ENCODE measurements at places on chromosomes 5 and 9.
A peak's percentile ranks its signal among the peaks of the same experiment; 100 is the strongest.

DNA sequence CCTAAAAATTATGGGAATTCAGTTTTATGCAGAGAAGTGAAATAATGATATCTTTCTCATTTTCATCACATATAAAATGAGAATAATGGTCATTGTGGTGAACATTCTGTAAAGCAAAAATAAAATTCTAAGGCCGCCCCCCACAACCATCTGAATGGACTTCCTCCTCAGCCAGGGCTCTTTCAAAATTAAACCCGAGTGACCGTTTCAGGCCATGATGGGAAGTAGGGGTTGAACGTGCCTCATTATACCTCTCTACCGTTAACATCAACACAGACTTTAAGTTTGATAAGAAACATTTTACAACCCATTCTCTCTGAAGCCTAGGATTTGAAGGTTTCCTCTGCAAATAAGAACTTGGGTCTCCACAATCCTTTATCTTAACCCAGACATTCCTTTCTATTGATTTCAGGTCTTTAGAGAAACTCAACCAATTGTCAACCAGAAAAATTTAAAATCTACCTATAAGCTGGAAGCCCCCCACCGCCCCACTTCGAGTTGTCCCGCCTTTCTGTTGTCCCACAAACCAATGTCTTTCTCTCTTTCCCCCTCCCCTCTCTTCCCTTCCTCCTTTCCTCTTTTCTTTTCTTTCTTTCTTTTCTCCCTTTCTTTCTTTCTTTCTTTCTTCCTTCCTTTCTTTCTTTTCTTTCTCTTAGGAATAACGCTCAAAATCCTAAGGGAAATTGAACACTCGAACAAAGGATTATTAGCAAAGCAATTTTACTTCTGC is 1.7 kb upstream of the TMCO6 start:
- no peak for DNase-seq

GRCh38 chr5:80967500-80968181 is 7.5 kb downstream of the RASGRF2 start:
- DNase-seq, result no peak

DNA sequence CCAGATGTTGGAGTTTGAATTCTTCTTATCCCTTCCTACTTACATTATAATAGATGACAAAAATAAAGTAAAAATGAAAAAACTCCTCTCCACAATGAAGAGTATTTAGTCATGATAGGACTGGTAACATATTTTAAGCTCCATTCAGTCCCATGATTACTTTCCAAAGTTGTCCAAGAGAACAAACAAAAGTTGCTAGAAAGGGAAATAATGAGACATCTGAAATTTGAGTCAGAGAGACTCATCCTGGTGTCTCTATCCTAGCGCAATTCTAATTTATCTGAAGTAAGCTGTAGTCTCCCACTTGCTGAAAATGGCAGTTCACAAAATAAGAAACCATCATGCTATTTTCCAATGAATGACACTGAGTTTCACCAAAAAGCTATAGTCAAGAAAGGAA is 152.2 kb downstream of the BNC2 start:
- DNase-seq, result no peak

GRCh38 chr9:27078685-27079084 is 30.3 kb upstream of the TEK start:
- DNase-seq, result no peak

- DNase-seq, result no peak
Measured at GRCh38 chr9:118928722-118929121, 440.5 kb downstream of the BRINP1 start.

DNA sequence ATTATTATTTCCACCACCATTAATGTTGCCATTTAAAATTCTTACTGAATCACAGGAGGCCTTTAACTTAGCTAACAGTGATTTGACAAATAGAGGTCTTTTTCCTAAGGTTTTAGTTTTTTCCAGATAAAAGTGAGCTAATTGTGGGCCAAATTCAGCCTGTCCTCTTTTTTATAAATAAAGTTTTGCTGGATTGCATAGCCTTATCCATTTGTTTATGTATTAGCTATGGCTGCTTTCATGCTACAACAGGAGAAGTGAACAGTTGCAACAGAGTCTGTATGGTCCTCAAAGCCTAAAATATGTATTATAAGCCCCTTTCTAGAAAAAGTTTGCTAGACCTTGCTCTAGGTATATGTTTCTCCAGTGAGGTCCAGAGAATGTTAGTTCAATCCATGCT is 172.4 kb downstream of the GDNF start:
- no peak for DNase-seq

DNA sequence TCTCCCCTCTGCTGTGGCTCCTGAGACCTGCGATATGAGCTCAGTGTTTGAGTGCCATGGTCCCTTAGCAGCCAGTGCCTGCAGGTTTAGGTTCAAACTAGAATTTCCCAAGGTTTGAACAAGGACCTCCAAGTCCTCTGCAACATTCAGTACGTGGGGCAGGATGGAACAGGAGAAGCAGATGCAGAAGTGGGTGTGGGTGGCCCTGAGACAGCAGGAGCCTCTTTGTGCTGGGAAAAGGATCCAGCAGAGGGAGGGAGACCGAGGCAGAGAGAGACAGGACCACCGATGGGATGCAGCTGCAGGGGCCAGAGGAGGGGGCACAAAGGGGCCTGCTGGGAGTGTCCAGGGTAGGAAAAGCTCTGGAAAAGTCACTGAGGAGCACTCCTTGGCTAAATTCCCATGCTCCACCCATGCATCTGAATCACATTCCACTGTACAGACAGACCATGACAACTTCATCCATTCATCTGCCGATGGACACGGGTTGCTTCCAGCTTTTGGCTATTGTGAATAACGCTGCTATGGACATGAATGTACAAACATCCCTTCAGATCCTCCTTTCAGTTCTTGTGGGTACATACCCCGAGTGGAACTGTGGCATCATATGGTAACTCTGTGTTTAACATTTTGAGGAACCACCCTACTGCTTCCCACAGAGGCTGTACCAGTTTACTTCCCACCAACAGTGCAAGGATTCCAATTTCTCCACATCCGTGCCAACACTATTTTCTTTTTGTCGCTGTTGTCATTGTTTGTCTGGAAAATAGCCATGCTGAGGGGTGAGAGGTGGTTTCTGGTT is 26.7 kb upstream of the SUSD3 start:
- no peak for DNase-seq

DNA sequence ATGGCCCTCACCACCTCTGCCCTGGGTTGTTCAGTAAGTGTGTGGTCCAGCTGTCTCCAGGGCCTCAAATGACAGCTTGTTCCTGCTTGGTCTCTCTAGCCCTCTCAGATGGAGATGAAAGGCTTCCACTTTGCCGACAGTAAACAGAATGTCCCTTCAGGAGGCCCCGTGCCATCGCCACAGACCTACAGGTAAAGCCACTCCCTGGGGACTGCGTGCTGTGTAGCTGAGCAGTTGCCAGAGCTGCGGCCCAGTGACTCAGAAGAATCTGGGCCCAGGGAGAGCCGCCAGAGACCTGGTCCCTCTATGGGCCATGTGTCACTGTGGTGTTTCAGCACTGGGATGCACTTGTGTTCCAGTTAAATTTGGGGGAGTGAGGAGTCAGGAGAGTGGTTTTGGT is 10.6 kb upstream of the POMT1 start:
- no peak for DNase-seq

DNA sequence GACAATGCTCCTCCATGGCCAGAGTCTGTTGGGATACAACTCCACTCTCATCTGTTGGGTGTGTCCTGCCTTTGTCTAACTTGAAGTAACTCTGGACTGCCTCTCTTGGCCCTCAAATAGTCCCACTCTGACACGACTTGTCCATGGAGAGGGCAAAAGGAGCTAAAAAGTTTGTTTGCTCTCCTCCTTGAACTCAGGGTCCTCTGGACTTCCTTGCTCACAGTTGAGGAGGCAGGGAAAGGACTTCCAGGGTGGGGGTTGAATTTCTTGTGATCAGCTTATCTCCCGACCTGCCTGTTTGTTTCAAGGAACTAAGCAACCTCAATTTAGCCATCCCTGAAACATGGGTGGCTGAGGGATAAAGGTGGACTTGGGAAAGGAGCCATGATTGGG is 11.7 kb downstream of the DNAJB5 start:
- DNase-seq, result no peak

DNA sequence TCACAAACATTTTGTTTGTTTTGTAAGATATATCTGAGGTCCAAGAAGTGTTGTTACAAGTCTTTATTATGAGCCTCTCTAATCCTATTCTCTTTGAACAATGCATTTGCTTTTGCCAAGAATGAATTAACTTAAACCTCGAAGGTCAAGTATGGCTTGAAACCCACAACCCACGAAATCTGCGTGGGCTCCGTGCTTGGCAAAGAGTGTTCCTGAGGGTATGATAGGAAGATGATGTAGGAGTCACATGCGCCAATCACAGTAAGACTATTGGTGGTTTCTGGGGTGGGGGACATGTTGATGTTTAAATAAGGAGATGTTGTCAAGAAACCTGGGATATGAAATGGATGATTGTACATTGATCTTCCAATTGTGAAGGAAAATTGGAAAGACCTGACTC is 330.8 kb upstream of the RFX3 start:
- DNase-seq, result no peak

DNA sequence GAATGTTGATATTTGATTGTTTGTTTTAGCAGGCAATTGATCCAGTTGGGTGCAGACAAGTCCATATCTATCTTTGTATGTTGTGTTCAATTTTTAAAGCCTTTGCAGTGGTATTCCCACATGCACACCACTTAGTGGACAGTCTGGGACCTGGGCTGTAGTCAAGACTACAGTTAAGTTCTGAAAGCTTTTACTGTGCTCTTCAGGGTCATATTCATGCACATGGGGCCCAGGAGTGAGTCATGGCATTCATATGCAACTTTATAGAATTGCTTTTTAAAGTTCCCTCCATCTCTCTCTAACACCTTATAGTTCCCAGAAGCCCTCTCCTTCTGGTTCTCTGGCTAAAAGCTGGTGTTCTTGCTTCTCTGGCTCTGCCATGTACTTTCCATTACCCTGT is 228.2 kb upstream of the CCNH start:
- DNase-seq, result no peak

- no peak for DNase-seq
Measured at GRCh38 chr5:38670878-38671277, 114.4 kb upstream of the LIFR start.

- no peak for DNase-seq
Measured at GRCh38 chr5:76477571-76477970, 74.5 kb downstream of the IQGAP2 start.

GRCh38 chr5:11104210-11104609 is 343.2 kb upstream of the DAP start:
- DNase-seq, result peak; percentile 56
